ENCODE measurements at places on chromosomes 6 and 20. TPM values are rescaled to one million over a fixed set of nuclear protein-coding genes. Genes with fewer than 3 reads are reported as not detected.

GRCh38 chr6:112245511-112246203, 8.7 kb downstream of the LAMA4 start:
- no peak for DNase-seq

DNA sequence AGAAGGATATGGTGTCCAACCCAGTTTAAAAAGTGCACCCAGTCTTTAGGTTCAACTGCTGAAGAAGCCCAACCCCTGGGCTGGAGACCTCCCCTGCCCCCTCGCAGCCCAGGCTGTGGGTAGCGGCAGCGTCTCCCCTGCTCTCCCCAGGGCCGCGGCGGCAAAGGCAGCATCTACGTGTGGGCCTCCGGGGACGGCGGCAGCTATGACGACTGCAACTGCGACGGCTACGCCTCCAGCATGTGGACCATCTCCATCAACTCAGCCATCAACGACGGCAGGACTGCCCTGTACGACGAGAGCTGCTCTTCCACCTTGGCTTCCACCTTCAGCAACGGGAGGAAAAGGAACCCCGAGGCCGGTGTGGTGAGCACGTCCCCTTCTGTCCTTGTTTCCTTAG, 77.6 kb downstream of the BFSP1 start:
- DNase-seq: no peak

GRCh38 chr6:37277001-37277409, 19.1 kb upstream of the TMEM217 start:
- DNase-seq: no peak

DNA sequence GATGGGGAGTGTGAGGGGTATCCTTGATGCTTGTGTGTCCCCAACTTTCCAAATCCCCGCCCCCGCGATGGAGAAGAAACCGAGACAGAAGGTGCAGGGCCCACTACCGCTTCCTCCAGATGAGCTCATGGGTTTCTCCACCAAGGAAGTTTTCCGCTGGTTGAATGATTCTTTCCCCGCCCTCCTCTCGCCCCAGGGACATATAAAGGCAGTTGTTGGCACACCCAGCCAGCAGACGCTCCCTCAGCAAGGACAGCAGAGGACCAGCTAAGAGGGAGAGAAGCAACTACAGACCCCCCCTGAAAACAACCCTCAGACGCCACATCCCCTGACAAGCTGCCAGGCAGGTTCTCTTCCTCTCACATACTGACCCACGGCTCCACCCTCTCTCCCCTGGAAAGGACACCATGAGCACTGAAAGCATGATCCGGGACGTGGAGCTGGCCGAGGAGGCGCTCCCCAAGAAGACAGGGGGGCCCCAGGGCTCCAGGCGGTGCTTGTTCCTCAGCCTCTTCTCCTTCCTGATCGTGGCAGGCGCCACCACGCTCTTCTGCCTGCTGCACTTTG, at the start of gene TNF:
Gene TNF, plus strand, starts transcription at position 231 of the 567 bp plus-strand sequence. Its CDS starts 177 bp downstream, at position 408.
- peak; percentile 47 for DNase-seq

- peak; percentile 89 for DNase-seq
Measured at GRCh38 chr20:34876406-34877282, at the start of gene ACSS2. Gene ACSS2, plus strand, starts transcription at chr20:34876612. Its CDS starts 34 bp downstream, at chr20:34876646.

- DNase-seq: no peak
Measured at GRCh38 chr6:10278746-10279145, 136.1 kb downstream of the TFAP2A start.

DNA sequence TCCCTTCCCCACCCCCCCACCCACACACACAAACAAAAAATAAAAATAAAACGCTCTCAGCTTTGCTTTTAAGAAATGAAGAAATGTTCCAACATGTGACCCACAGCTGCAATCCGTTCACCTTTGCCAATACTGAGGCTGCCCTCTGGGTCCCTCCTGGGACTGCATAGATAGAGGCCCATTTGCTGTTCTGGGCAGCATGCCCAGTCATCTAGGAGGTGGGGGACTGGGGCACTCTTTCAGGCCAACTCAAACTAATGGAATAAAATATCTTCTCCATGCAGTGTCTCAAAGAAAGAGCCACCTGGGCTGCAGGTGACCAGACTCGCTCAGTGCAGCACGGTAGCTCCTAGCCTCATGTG, 79.9 kb downstream of the SLC22A3 start:
- no peak for DNase-seq

- DNase-seq: no peak
Measured at GRCh38 chr6:101232961-101233360, 160.5 kb upstream of the GRIK2 start.

- DNase-seq: no peak
Measured at GRCh38 chr6:112906726-112907125, 559.6 kb downstream of the RFPL4B start.

DNA sequence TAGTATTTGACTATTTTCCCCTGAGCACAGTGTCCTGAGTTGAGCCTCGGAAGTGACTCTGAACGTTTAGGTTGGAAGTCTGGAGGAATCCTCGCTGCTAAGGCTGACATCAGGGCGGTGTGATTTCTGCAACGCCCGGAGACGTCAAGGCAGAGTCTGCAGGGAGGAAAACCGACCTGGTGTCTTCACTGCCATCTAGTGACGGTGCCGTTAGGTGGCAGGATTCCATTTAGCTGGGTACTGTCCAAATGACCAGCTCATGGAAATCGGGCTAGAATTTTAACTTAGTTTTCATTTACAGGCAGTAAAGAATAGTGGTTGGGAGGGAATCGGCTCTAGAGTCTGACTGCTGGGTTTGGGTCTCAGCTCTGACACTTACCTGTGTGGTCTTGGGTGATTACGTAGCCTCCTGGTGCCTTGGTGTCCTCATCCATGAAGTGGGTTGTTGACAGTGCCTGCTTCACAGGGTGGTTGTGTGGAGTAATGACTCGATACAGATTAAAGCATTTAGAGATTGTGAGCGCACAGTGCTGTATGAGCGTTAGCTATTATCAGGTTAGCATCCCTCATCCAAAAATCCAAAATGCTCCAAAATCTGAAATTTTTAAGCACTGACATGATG, 35.0 kb downstream of the FOXF2 start:
- no peak for DNase-seq

DNA sequence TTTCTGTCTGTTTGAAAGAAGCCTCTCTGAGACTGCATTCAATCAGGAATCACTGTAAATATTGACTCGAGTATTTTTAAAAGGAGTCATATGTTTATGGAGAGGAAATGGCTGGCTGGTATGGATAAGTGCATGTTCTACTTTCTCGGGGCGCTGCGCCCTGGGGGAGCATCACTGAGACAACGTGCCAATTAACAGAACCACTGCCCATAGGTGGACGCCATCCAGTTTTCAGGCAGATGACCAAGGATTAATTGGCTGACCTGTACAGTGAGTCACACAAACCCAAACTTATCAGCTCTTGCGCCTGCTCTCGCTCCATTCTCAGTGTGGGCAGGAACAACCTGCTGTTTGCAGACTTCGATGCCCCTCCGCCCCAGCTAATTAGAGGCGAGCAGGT, 571.2 kb downstream of the QKI start:
- DNase-seq: no peak

DNA sequence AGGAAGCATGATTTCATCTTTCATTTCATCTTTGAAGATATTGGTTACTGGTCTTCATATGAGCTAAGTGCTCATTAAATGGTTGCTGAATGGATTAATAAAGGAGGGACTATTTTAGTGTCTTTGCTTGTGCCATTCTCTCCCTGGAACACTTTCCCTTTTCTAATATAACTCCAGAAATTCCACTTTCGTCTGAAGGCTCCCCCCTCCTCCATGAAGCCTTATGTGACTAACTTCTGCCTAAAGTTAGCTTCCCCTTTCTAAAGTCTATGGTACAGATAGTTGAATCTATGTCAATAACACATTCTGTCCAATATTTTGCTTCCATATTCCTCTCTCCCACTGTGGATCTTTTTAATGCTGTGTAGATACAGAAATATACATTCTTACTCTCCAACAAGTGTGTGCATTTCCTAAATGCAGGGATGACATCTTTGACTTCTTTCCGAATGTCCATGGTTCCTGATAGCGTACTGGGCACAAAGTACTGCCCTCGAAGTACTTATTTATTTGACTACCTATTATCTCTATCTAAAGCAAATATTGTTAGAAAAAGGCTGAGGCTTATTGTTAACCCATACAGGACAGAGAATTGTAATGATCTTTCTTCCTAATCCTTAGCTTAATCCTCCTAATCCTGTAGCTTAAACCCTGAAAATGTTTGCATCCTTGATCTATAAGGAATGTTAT, 84.7 kb upstream of the ELOVL5 start:
- DNase-seq: no peak

DNA sequence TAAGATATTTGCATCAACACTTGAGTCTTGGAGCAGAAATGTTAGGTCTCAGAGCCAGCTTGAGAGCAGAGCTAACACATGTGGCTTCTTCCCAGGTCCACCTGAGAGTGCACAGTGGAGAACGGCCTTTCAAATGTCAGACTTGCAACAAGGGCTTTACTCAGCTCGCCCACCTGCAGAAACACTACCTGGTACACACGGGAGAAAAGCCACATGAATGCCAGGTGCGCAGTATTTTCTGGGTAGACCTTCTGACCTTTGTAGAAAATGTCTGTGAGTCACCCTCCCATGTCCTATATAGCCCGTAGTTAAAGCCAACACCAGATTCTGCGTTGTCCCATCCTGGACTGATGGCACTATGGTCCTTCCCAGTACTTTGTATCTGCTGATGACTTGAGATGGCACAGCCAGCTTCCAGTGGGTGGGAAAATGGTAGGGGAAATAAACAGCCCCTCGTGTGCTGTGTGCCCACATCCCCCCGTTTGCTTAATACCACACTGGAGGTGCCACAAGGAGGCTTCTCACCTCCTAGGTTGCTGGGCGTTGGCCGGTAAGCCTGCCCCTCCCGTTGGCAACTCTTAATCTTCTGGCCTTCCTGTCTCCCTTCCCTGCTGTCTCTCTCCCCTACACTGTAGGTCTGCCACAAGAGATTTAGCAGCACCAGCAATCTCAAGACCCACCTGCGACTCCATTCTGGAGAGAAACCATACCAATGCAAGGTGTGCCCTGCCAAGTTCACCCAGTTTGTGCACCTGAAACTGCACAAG, 20.3 kb downstream of the PRDM1 start:
- DNase-seq: no peak

- peak; percentile 50 for DNase-seq
Measured at GRCh38 chr20:58852543-58853271, at the start of gene GNAS. Gene GNAS, plus strand, starts transcription at chr20:58852716.

DNA sequence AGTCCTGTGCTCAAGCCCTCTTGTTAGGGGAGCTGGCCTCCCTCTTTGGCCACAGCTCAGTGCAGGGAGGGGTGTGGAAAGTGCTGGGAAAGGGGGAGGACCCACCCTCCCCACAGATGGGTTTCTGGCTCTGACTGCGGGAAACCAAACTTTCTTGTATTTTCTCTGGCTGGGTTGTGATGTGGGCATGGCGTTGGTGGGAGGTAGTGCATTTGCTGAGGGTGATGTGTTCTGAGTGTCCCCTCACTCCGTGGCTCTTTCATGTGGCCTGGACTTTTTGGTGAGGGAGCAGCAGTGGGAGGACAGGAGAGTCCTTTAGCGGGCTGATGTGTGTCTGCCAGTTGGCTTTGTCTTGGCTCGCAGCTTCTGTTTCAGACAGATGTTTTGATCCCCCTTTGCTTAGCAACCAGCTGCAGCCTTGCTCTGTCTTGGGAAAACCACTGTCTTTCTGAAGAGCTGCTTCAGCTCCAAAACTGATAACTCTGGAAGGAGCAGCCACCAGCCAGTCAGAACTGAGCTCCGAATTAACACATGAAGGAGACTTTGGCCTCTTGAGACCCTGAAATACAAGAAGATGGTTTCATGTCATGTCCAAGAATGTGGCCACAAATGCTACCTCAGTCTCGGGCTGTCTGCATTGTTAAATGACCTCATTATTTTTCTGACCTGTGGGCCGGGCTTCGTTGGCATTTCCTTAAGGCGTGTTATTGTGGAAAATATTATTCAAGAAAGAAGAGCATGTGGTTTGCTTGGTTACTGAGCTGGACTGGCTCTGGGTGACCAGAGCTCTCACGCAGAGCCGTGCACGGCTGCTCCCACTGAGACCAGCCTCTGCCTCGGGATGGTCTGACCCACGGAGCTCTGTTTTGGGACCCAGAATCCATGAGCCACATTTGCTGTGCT, 21.5 kb downstream of the SYNJ2 start:
- DNase-seq: no peak

GRCh38 chr6:43077981-43078511, 1.9 kb downstream of the PTK7 start:
- no peak for DNase-seq

DNA sequence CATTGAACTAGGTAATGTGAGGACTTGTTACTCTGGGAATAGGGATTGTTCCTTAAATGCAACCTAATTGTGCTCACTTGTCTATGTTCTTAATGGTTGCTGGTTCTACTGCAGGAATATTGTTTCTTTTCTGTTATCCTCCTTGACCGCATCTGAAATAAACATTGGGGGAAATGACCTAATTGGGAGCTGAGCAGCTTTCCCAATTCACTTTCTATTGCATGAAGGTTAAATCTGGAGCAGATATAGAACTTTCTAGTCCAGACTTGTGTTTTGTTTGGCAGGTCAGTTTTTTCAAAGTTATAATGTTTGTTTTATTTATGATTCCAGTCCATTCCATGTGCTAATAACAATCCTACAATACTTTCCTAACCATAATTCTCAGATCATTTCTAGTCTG, 981.0 kb upstream of the CITED2 start:
- DNase-seq: no peak

GRCh38 chr6:82779041-82779440, 286.6 kb downstream of the UBE3D start:
- no peak for DNase-seq

GRCh38 chr6:71737953-71738352, 148.4 kb upstream of the RIMS1 start:
- DNase-seq: no peak

DNA sequence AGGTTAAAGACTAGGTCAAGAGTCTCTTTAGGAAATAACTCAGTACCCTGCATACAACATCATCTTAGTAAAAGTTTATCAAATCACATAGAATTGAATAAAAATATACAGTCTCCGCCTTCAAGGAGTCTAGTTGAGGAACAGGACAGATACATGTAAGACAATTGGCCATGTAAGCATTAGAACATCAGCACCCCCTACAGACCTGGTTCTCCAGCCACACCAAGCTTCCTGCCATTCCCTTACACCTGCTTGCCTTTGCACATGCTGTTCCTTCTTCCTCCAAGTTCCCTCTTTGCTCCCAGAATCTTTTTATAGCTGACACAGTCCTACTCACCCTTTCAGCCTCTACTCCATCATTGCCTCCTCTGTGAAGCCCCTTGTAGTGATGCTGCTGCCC, 187.8 kb upstream of the LRFN2 start:
- DNase-seq: no peak

The SLC12A5 gene
- total RNA-seq: not detected

The ARHGAP18 gene
- total RNA-seq: 3.9 TPM

The AIF1 gene
- 12.9 TPM for total RNA-seq

The NDRG3 gene
- 28.3 TPM for total RNA-seq

The ZBTB12 gene
- total RNA-seq: 1.5 TPM

The CDH4 gene
- total RNA-seq: 0.64 TPM

Measured in T-cell (primary cell).